GM12892 (cell line): ENCODE measurements at places on chromosomes 4 and X.

DNA sequence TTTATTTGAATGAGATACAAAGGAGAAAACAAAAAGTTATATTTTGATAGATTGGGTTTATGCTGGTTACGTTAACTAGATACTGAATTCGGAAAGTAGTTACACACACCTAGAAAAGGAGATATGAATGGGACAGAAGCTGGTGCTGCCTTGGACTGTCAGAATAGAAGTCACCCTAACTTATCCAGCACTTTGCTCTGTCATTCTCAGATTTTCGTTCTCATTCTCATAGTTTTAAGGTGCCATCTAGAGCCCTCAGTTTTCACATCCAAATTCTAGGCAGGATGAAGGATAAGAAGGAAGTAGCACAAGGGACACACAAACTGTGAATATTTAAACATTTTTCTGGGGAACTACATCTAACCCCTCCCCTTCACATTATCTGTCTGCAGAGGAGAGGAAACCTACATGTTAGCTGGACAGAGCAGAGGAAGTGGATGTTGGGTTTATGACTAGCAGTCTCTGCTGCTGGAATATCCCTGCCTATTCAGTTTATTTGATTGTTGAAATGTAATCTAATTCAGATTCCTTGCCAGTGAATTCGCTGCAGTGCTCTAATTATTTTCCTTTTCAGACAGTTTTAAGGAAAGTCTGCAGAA is 521.9 kb downstream of the FAT4 start:
- no peak for DNase-seq

- peak; percentile 48 for DNase-seq
Observed at GRCh38 chrX:130170752-130171445, 863 bp upstream of the RAB33A start.

GRCh38 chr4:38667085-38667893 is 3.3 kb downstream of the KLF3 start:
- DNase-seq: no peak

DNA sequence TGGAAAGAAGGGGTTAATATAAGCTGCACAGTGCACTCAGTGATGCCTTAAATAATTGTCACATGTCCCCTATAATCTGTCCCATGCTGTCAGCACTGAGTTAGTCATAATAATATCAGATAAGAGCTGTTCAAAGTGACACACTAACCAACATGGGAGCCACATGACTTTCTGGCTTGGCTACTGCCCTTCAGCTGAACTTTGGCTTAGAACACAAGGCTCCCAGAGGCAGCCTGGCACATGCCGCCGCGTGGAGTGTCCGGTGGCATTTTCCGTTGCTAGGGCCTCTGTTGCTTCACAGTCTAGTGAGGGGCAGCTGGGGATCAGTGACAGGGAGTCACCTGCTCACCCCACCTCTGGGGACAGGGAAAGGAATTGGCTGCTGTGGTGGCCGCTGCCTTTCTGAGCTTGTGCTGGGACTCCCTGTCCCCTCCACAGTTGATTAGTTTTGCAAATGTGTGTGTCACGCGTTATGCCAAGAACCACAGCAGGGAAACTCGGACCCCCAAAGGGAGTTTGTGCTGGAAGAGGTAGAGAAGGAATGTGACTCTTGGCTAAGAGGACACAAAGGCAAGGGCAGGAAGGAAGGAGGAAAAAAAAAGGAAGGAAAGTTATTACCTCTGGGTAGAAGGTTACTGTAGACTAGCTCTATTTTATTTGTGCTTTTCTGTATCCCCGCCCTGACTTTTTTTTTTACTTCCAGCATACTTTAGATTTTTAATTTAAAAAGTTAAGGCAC is 41.1 kb upstream of the PPARGC1A start:
- DNase-seq: no peak

GRCh38 chrX:42783451-42783850 is 5.5 kb upstream of the PPP1R2C start:
- no peak for DNase-seq

- no peak for DNase-seq
Observed at GRCh38 chr4:184792950-184793555, 32.7 kb downstream of the ACSL1 start.

DNA sequence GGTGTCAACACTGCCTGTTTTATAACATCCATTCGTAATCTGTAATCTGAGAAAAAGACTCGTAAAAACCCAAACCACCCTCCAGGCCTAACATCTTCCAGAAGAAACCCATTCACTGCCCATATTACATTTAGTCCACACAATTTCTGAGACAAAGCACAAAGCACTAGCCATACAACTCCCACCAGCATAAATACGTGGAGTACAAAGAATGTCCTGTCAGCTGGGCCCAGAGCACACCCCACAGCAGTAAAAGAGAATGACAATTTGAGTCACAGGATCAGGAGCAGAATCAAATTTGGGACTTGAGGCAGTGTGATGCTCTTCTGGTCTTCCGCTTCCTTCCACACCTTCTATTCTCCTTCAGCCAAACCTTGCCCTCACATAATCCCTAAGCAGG is 6.8 kb downstream of the MECP2 start:
- no peak for DNase-seq

DNA sequence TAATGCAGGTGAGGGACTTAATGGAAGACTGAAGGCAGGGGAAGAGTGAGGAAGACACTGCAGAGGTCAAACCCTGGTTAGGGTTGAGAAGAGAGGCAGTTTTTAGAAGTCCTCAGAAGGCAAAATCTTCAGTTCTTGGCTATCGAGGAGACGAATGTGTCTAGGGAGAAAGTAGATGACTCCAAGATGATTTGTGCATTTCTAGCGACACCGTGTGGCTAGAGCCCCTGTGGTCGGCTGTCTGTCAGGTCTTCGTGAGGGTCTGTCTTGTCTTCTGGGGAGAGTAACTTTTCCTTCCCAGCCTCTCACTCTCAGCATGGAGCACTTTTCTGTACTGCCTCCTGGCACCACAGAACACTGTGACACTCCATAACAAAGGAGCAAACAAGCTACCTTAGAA is 458.1 kb downstream of the STIM2 start:
- no peak for DNase-seq

DNA sequence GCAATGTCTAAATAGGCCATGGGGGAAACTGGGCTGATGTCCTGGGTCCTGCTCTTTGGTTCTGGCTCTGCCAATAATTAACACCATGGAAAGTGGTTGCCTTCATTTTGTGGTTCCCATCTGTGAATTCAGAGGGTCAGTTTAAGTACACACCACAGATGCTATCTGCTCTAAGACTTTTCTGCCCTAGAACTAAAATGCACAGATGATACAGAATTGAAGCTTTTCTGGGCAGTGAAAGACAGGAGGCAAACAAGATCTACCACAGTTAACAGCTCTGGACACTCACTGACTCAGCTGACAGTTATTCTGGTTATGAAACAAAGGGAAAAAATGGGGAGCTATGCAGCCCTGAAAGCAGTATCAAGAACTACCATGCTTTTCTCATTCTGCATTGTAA is 37.3 kb downstream of the APBB2 start:
- no peak for DNase-seq

DNA sequence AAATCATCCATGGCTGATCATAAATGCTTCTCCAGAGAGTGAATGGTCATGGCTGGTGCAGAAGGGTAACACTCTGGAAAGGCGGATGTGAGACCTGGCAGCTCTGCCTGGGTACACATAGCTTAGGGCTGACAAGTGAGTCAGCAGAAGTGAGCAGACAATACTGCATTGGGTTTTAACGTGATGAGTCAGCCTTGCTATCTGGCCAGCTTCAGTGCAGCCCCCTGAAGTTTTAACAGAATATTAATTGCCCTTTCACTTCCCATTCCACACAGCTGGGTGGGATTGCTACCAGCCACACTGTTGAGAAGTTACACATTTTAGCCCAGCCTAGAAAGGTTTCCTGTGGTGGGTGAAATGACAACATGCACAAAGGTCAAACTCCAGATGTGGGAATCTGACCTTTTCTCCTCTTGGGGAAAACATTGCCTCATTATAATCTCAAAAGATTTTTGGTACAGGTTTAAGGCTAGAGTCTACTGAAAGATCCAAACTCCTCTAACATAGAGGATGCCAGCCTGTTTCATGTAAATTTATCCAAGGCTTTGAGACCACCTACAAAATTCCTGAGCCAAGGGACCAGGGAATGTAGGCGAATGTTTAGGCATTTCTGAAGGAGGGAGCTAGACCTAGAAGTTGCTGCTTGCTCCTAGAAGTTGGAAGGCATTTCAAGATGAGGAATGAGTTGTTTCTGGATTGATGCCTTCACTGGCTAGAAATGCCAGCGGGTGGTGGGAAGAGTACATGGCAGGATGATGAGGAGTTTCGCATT is 230.3 kb upstream of the PGRMC2 start:
- peak; percentile 41 for DNase-seq

- DNase-seq: no peak
Observed at GRCh38 chrX:42976746-42977366, 198.9 kb upstream of the PPP1R2C start.

DNA sequence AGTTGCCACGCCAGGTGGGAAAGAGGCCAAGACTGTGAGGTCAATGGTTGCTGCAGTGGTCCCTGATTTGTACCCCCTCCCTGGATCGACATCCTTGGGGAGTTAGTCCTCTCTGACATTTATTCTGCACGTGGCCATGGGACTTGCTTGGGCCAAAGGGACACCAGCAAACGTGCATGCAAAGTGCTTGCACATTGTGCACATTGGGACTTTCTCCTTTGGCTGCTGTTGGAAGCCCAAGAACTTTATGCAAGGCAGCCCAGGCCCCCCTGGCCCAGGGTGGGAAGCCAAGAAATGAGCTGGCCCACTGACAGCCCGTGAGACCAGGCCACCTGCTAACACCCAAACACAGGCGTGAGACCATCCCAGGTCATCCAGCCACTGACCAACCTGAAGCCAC is 38.1 kb downstream of the SLC2A9 start:
- no peak for DNase-seq

DNA sequence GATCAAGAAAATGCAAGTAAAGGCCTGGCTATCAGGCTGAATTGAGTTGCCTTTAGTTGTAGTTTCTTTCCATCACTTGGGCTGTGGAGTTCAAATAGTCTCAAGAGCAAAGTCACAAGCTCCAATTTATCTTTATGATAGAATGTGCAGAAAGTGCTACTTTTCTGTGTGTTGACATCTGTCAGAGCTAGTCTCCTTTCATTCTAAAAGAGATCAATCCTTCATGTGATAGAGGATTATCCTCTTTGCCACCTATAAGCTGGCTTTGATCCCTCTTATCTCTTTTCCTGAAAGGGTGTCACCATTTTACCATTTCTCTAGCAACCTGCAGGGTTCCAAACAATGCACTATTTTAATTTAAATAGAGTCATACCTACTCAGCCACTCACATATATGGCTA is 224.9 kb downstream of the TEX13A start:
- DNase-seq: no peak

GRCh38 chr4:18608908-18609533 is 587.5 kb upstream of the LCORL start:
- DNase-seq: no peak

DNA sequence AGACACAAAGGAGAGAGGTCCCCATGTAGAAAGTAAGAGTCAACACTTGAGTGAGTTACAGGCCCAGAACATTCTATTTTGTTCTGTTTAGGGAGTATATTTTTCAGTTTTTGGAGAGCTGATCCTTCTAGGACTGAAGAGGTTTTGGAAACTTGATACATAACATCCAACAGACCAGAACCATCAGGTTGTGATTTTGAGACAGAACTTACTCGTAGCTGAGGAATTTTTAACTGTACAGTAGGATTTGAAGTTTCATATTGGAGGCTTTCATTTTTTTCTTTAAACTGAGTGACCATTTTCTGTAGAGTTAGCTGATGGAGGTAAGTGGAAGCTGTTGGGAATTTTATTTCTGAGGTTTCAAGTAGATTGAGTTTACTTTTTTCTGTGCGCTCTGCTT is 73.3 kb downstream of the NCAPG start:
- no peak for DNase-seq

GRCh38 chrX:9730078-9730477 is 35.6 kb downstream of the GPR143 start:
- DNase-seq: no peak

- DNase-seq: no peak
Observed at GRCh38 chrX:56787734-56788152, 58.7 kb downstream of the NBDY start.

DNA sequence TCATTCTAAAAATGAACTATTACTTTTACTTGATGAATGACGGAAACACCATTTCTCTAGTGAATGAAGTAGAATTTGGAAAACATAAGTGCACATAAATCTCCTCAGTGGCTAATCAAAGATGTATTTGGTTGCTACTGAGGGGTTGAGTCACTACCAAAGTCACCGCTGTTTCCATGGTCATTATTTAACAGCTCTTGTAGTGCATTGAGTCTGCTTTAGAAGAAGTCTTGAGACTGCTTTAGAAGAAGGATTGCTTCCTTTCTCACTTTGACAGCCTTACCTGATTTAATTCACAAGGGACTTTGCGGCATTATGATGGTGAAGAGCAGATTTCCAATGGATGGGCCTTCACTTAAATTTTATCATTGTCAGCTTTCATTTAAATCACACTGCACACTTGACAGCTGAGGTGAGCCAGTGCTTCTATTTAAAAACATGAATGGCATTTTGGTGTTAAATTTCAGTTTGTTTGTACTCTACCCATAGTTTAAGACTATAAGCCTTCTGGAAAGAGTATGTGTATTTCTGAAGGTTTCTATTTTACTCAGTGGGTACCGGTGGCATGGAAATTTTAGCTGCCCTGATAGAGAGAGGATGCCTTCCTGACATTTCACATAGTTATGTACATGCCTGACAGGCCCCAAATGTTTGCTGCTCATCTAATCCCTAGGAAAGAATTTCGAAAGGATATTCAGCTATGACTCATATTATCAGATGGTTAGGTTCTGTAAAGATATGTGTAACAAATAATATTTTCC is 9.5 kb downstream of the ASB5 start:
- DNase-seq: no peak

DNA sequence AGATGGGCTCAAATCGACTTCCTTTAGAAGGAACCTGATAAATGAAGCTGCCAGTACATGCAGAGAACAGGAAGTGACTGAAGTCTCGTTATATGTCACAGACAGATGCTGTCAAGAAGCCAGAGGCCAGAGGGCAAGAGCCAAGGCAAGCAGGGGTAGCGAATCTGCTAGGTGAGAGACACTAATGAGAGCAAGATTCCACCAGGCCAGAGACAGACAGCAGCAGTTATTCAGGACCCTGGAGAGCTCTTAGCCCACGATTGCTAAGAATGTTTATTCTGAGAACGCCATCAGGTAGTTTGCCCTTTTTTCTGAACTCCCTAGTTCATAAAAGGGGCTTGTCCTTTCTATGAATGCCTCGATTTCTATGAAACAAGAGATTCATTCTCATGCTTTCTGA is 73.7 kb downstream of the BEND2 start:
- no peak for DNase-seq

GRCh38 chr4:27720010-27720766 is 859.5 kb downstream of the STIM2 start:
- DNase-seq: no peak
